ENCODE measurements at places on chromosomes 5 and 9.

DNA sequence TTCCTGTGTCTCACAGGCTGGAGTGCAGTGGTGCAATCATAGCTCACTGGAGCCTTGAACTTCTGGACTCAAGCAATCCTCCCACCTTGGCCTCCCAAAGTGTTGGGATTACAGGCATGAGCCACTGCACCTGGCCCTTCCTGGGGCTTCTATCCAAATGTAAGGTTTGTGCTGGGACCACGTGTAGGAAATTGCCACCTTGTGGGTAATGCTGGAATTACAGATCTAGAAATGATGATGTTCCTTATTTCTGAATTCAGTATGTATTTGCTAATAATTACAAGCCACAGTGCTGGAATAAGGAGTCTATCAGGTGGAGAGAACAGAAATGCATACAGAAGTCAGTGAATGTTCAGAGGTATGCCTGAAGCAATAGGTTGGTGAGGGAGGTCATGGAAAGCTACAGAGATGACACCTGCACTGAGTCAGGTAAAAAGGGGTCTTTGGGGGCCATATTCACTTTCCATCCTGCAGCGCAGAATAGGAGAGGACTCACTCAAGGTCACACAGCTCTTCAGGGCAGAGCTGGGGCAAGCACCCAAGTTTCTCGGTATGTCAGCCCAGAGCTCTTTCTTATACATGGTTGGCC lies 8.8 kb upstream of the IGFBPL1 start:
- peak; percentile 72 for DNase-seq

DNA sequence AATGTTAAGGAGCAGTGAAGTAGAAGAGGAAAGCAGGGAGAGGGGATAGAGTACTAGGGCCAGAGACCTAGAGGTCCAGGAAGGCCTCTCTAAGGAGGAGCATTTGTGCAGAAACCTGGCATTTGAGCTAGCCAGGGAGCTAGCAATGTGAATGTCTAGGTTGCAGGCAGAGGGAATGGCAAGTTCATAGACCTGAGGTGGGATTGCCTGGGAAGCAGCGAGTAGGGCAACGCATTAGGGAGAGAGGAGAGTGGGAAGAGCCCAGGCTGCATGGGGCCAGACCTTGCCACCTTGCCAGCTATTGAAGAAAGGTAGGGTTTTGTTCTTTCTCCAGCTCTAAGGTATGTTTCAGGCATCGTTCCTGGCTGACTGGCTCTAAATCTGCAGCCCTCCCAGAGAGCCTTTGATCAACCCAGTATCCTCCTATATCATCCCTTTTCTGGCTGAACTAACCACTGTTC lies 54.0 kb downstream of the SLC22A5 start:
- DNase-seq: no peak

DNA sequence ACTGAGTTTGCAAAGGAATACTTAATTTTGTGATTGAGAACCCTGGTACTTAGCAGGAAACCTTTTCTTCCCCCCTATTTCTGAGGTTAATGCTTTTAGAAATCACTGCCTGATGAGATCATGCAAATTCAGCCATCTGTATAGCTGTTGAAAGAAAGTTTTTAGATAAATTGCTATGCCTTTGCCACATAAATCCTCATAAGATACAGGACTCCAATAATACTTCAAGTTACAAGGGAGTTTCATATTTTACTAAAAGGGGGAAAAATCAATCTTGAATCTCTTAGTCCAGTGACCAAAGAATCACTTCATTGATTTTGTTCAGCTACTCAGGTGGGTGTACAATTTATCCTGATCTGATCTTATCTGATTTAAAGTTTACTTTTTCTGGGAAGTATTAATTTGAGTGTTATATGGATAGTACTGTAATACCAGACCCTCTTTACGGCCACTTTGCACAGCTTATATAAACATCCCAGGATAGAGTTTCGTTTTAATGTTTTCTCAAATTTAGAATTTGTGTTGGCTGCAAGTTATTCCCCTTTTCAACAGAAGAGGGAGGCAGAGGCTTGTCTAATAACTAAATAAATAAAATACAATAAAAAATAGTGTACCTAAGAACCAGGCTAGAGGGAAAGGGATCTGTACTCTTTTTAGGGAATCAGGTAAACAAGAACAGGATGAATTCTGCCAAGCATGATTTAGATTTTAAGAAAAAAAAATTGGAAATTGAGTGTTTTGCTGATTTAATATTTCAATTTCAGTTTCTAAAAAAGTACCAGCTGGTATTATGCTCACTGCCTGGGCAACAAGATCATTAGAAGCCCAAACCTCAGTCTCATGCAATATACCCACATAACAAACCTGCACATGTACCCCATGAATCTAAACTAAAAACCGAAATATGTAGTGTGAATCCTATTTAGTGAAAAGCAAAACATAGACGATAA lies 69.1 kb downstream of the PSAT1 start:
- peak; percentile 65 for DNase-seq

GRCh38 chr5:74041913-74042312 lies 415.9 kb downstream of the ARHGEF28 start:
- no peak for DNase-seq

DNA sequence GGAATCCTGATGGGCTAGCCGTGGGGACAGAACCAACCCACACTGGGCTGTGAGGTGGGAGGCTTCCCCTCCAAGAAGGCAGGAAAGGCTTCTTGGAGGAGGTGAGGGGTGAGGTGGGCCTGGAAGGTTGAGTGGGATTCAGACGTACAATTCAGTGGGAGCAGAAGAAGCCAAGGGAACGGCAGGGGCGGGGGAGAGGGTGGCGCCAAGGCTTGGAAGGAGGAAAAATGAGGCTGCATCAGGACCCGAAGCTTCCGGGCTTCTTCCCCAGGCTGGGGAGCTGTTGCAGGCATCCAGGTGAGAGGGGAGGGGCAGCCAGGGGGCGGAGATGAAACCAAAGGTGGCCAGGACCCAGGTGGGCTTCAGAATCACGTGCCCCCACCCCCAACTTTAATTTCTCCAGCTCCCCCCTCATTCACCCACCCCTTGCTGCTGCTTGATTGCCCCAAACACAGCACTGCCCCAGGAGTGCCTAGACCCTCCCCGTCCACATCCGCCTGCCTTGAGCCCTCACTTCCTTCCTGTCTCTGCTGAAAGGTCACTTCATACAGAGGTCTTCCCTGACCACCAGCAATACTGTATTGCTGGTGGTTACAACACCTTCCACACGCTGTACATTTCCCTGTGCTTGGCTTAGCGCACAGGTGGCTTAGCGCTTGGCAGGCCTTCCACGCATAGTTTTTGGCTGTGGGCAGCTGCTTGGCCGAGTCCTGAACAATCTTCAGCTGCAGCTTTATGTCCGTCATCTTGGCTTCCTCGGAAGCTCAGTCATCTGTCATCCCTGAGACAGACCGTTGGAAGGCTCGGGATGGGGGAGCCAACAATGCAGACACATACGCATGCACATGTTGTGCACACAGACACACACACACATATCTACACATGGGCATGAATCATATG lies 193.5 kb downstream of the RGS3 start:
- no peak for DNase-seq
